T-helper 22 cell (primary cell): ENCODE measurements at places on chromosomes 2 and 18.

- DNase-seq: no peak
These were observed 322.8 kb upstream of the TANK start for GRCh38 chr2:160837416-160837815.

DNA sequence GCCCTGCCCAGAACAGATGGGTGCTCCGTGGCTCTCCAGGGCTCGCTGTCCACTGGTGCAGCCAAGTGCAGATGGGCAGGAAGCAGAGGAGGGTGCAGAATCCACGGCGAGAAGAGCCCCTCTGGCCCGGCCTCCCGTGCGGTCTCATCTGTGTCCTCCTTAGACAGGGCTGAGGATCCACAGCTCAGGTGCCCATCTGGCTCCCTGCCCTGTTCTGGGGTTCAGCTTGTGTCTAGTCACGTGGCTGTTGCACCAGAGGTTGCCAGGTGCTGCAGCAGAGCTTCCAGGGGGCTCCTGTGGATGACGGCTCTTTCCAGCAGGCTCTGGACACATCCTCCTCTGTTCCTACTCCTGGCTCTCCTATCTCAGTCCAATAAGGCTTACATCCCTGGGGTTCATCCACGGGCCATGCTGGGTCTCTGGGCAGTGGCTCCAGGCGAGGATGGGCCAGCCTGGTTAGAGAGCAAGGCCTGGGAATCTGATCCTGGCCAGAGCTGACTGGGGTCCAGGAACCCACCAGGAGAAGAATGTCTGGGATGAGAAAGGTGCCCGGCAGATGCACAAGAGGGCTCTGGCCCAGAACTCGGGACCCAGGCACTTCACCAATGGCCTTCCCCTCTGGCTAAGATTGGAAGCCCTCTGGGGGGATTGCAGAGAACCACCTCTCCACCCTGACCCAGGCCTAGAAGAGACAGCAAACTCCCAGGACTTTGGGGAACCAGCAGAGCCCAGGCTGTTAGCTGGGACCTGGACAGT lies 116.3 kb upstream of the ID2 start:
- no peak for DNase-seq

DNA sequence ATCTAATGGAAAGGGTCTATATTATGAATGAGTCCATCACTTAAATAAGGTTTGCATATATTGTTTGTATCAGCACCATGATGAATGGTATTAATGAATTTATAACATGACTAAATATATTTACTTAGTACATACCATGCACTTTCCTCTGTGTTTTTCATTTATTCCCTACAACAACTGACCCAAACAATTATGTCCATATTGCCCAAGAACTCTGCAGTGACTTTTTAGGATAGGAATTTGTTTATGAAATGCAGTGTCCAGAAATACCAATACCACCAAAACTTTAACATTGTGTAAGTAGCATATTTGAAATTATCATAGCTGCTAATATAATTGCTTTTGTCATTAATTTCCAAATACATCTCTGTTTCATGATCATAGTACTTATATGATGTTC lies 119.7 kb downstream of the WDR7 start:
- no peak for DNase-seq

DNA sequence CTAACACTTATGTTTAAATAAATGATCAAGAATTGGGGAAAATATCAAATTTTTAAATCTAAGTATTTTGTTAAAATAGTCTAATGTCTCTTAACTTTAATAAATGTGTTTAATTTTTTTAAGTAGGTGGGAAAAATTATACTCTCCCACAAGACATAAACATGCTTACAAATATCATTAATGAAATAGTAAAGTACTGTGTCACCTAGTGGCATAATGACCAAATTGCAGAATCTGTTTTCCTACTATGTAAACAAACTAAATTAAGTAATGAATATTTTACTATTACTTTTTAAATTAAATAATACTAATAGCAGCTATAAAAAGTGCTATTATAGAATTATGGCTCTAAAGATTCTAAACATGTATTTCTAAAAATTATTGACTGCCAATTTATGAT lies 52.0 kb upstream of the CHAC2 start:
- no peak for DNase-seq

GRCh38 chr2:176774766-176775451 lies 437.7 kb upstream of the HNRNPA3 start:
- DNase-seq: no peak

DNA sequence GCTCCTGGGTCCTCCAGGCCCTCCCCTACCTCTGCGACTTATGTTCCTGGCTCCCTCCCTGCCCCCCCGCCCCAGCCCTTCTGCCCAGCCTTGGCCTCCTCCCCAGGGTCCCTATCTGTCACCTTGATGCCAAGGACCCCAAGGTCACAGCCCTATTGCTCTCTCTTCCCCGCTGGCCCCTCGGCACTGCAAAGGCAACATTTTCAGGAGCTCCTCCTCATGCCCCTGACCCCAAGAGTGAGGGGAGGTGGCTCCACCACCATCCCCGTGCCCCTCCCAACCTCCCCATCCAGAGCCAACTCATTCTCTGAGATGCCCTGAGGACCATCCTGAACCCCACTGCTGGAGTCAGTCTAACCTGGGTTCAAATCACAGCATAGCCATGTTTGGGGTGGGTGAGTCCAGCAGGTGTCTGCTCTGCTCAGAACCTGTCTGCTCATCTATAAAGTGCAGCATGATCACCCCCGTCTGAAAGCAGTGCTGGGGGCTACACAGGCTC lies 11.7 kb downstream of the LIMS2 start:
- no peak for DNase-seq

DNA sequence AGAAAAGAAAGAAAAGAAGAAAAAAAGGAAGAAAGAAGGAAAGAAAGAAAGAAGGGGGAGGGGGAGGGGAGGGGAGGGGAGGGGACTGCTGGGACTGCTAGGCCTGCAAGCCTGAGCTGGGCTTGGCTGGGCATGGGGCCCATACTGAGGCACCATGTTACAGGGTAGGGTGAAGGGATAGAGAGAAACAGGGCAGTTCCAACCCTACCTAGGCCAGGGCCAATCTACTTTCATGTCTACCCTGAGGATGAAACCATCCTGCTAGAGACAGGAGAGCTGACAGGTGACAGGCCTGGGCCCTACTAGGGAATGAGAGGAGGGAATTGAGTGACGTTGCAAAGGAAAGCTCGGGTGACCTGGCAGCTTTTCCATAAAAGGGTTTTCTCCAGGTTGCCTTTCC lies 41.7 kb downstream of the TEX44 start:
- DNase-seq: no peak

DNA sequence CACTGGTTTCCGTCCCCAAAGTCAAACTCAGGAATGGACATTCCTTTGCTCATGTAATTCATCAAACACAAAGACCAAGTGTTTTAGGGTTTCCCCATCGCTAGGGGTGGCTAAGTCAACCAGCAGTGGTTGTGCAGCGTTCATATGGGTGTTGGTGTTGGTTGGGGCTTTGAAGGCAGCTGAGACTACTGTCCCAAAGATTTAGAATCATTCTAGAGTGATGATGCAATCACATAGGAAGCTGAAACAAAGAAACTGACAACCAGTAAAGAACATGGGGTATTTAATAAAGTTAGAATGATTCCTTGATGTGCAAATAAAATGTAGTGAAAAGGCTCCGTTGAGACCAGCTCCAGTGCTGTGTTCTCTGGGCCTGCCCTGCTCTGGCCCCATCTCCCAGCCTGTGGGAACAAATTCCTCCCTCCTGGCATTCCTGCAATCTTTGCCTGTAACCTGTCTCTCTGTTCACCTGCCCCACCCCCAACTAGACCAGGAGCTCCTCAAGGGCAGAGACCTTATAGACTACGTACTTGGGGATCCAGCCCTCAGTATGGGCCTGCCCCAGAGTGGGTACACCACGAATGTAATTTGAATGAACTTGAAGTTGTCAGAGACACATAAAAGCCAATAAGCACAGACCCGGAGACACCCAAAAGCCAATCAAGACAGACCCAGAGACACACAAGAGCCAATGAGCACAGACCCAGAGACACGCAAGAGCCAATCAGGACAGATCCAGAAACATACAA lies 191.7 kb upstream of the TWIST2 start:
- no peak for DNase-seq

DNA sequence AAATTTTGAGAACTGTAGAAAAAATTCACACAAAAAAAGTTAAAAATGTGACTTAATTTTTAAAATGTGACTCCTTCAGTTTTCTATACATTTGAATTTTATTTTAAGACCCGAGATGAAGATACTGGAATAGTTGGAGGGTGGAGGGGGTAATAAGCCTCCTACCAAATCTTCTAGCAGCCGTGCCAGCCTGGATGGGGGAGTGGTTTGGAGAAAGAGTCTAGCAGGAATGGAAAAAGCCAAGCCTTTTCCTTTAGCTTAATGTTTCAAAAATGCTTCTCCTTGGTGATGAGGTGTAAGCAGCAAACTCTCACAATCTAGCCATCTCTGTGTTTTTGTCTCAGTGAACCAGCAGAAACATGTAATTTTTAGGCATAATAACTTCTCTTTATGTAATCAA lies 14.7 kb downstream of the CASP8 start:
- DNase-seq: no peak

DNA sequence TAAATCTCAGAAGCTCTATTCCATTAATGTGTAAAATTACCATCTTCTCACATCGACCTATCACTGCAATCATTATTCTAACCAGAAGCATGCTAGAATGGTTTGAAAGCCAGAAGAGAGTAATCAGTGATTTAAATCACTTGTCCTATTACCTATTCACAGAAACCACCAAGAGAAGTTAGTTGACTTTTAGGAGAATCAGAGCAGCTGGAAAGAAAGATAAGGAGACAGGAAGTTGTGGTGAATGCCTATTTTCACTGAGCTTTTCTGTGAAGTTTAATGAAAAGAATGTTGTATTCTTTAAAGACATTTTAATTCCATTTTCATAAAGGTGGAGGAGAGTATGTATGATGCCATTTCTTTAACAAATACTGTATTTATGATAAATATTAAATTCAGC lies 352.6 kb upstream of the CRIM1 start:
- no peak for DNase-seq

- DNase-seq: no peak
These were observed 65.6 kb downstream of the EMX1 start for GRCh38 chr2:72982781-72983499.

GRCh38 chr2:60873381-60873780 lies 8.0 kb upstream of the REL start:
- no peak for DNase-seq
